Lower leg skin (tissue), 4 donors: ENCODE measurements at places on chromosomes 7 and 10.
A peak's percentile ranks its signal among the peaks of the same experiment; 100 is the strongest.

- DNase-seq, result no peak
Observed at GRCh38 chr7:24283897-24284698, at the start of gene NPY. TSS of gene NPY (plus strand) at chr7:24284190. CDS start at chr7:24285241, 1,051 bp downstream.

DNA sequence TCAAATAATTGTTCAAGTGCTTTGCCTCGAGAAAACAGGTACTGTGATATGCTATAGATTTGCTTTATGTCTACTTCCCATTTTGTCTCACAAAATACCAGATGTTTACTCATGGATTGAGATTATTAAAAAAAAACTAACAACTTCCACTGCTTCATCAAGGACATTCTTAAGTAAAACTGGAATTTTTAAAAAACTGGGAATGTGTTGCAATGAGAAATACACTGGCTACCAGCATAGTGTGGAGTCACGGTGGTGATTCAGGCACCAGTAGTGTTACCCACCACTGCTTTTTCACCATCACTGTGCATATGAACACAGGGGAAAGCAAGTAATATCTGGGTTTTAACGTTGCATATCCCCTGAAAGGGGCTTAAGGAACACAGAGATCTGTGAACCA lies 21.2 kb downstream of the FIGNL1 start:
- DNase-seq, result no peak

DNA sequence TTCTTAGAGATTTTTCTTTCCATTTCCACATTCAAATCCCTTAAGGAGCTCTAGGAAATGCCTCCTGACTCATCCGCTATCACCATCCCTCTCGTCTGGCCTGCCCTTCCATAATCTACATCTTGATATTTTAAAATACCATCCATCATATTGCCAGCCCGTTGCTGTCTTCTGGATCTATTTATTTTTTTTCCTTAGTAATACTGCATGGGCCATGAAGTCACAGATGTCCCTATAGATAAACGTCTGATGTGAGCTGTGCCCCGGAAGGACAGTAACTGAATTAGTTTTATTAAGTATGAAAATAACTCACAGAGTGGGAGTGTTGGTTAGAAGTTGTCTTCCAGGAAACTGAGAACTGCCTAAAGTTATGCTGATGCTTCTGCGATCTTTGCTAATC lies 76.2 kb downstream of the KLF6 start:
- DNase-seq, result no peak

- no peak for DNase-seq
Observed at GRCh38 chr10:110493832-110494426, 3.8 kb upstream of the DUSP5 start.

GRCh38 chr7:19772306-19772705 lies 1.1 kb downstream of the TMEM196 start:
- no peak for DNase-seq

DNA sequence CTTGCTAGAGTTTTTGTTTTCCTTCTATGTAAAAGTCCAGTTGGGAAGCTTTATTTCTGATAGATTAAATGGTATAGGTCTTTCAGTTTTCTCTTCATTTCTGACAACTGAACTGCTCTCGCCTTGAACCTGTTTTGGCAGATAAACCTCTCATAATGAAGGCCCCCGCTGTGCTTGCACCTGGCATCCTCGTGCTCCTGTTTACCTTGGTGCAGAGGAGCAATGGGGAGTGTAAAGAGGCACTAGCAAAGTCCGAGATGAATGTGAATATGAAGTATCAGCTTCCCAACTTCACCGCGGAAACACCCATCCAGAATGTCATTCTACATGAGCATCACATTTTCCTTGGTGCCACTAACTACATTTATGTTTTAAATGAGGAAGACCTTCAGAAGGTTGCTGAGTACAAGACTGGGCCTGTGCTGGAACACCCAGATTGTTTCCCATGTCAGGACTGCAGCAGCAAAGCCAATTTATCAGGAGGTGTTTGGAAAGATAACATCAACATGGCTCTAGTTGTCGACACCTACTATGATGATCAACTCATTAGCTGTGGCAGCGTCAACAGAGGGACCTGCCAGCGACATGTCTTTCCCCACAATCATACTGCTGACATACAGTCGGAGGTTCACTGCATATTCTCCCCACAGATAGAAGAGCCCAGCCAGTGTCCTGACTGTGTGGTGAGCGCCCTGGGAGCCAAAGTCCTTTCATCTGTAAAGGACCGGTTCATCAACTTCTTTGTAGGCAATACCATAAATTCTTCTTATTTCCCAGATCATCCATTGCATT lies 27.1 kb downstream of the MET start:
- DNase-seq, result no peak

- no peak for DNase-seq
Observed at GRCh38 chr10:45229823-45230222, 85.6 kb downstream of the OR13A1 start.

GRCh38 chr10:71666639-71667386 lies 52.8 kb downstream of the C10orf105 start:
- no peak for DNase-seq

GRCh38 chr10:102550636-102551210 lies 47.0 kb downstream of the SUFU start:
- DNase-seq, result no peak

GRCh38 chr7:110988890-110989501 lies 101.9 kb upstream of the LRRN3 start:
- no peak for DNase-seq

- DNase-seq, result no peak
Observed at GRCh38 chr10:50937230-50937907, 51.9 kb upstream of the A1CF start.

GRCh38 chr7:150862356-150862755 lies 10.0 kb downstream of the AOC1 start:
- no peak for DNase-seq

- no peak for DNase-seq
Observed at GRCh38 chr7:130899638-130900401, 165.8 kb upstream of the KLF14 start.

GRCh38 chr7:516216-516605 lies 3.4 kb downstream of the PDGFA start:
- DNase-seq, result no peak

DNA sequence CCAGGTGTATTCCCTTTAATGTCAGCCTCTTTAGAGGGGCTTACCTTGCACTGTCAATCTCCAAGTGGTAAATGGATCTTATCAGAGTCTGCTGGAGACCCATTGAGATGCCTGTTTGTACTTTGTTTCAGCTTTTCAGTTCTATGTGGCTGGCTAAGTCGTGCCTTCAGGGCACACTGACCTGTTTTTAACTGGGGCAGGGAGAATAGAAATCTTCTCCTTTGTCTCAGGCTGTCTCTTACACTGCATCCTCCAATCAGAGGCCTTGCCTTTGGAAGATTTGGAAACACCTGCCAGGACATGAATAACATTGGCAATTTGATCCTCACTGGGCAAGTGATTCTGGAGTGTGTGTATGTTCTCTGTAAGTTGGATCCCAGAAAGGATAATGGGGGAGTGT lies 65.0 kb downstream of the POU6F2 start:
- no peak for DNase-seq

- DNase-seq, result no peak
Observed at GRCh38 chr7:121741896-121742295, 131.1 kb upstream of the PTPRZ1 start.

- DNase-seq, result peak; percentile 95
Observed at GRCh38 chr7:138738551-138739335, 37.6 kb upstream of the SVOPL start.

DNA sequence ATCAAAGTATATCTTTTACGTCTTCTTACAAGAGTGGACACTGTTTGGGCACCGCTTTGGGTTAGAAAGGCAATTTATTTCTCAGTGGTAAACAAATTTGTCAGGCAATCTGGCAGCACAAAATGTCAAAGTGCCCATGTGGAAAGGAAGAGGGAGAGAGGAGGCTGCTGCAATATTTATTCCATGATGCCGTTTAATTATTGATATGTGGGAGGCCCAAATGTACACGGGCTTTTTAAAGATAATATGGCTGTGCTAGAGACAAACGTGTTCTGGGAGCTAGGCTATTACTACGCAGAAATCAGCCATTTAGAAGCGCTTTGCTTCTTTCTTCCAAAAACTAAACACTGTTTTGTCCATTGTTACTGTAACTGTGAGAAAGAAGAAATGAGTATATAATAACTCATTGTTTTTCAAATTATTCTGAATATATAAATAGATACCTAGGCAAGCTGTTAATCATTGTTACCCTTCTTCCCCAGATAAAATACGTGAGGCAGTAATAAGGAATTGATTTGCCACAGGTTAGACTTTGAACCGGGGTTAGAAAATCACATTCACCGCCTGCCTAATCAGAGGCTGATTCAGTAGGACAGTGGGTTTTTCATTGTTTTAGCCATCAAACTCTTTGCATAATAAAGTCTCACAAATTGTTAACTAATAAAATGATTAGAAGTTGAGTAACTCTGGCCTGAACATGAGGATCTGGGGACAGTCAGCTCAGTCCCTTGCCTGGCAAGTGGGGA lies 116.5 kb upstream of the FRMD4A start:
- no peak for DNase-seq

- no peak for DNase-seq
Observed at GRCh38 chr10:87534173-87534858, 29.6 kb downstream of the MINPP1 start.

- DNase-seq, result no peak
Observed at GRCh38 chr10:124062390-124062789, 31.0 kb downstream of the CHST15 start.

- no peak for DNase-seq
Observed at GRCh38 chr7:145899938-145900337, 216.7 kb upstream of the CNTNAP2 start.

GRCh38 chr7:117656806-117657205 lies 177.0 kb downstream of the CFTR start:
- DNase-seq, result no peak

- DNase-seq, result no peak
Observed at GRCh38 chr10:77974396-77975074, 48.0 kb upstream of the DLG5 start.

GRCh38 chr10:59779756-59780533 lies 26.7 kb upstream of the MRLN start:
- no peak for DNase-seq

- DNase-seq, result no peak
Observed at GRCh38 chr7:92609921-92610518, 19.8 kb upstream of the FAM133B start.

DNA sequence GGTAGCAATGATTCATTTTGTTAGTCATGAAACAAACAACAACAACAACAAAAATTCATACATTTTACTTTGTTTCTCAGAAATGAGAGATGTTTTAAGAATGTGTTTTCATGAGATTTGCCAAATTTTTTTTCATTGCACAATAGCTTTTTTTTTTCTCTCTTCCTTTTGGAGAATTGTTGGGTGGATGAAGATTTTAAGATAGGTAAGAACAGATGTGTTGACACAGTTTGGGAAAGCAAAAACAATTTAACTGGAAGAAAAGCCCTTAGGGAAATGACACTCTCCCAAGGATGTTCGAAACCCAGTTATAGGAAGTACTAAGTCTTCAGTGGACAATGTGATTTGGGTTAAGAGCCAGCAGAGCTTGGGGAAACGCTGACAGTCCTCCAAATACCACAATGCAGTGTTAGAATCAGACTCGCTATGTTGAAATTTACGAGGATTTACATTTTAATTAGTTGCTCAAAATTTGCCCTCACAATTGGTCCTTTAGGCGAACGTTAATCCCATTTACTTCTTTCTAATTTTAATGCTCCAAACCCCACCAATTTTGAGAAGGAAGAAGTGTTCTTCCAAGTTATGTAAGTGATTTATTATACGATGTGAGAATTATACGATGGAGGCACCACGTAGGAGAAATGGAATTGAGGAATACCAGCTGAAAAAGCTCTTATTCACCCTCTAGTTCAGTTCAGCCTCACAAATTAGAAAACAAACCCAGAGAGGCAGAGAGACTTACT lies 61.2 kb downstream of the HHEX start:
- no peak for DNase-seq

GRCh38 chr10:122233857-122234348 lies 37.2 kb upstream of the BTBD16 start:
- no peak for DNase-seq

DNA sequence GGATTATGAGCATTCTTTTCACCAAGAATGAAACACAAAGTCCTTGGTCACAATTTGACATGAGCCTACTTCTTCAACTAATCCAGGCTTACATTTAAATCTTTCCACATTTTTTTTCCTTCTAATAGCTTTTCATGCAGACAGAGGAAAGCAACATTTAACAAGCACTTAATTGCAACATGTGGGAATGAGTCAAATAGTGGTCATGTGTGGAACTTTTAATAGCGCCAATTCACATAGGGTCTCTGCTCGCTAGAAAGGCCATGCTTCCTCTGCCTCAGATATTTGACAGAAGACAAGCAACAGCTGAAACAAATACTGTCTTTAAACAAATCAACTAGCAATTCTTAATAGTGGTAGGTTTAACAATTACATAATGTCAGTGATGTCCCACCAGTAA lies 285.9 kb upstream of the ETV1 start:
- DNase-seq, result no peak

DNA sequence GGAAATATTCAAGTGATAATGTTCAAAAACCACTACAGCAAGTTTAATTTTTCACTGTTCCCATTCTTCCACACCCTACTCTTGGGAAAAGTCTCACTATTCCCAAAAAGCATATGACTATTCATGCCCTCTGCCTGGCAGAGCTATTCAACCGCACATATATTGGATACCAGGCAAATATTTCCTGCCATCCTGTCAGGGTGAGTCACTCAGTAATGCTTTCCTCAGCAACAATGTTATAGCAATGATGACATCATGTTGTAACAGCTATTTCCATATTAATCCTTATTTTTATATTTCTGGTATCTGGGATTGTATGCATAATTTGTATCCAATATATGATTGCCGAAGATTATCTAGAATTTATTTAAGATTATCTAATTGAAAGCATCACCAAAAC lies 114.0 kb upstream of the PLXDC2 start:
- no peak for DNase-seq

GRCh38 chr10:25113191-25114035 lies 61.4 kb upstream of the GPR158 start:
- peak; percentile 43 for DNase-seq

- no peak for DNase-seq
Observed at GRCh38 chr10:44689368-44689767, 221.8 kb upstream of the TMEM72 start.

- DNase-seq, result no peak
Observed at GRCh38 chr7:41869091-41869490, 166.2 kb upstream of the INHBA start.

DNA sequence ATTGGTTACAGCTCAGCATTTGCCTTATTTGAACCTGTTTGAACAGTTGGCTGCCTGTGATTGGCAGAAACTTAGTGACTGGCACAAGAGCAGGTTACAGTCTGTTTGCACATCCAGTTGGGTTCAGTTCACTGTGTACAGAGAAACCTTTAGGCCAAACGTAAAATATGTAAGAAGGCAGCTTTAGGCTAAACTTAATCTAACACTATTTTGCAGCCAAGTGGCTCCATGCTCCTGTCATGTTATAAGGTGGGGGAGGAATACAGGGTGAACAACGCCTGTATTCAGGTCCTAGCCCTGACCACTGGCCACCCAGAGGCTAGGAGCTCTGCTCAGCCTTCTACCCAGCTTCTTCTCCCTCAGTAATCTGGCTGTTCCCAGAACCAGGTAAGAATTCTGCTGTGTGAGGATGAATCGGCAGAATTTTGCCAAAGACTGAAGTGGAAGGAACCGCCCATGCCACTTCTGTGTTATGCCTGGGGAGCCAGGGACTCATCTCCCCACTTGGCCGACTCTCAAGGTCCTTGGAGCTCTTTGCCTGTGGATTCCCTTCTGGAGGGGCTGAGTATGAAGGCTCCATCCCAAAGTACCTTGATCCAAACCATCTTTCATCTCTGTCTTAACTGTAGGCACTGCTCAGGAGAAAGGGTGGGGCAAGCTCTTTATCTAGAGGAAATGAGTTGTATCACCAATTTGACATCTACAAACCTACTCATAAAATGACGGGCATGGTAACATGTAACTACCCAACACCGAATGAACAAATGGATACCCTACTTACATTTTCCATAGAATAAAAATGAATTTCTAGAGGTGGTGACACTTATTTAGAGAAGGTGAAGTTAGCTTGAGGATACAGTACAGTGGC lies 164.4 kb upstream of the NAMPT start:
- DNase-seq, result no peak
